ENCODE measurements at places on chromosomes 1 and 21.

DNA sequence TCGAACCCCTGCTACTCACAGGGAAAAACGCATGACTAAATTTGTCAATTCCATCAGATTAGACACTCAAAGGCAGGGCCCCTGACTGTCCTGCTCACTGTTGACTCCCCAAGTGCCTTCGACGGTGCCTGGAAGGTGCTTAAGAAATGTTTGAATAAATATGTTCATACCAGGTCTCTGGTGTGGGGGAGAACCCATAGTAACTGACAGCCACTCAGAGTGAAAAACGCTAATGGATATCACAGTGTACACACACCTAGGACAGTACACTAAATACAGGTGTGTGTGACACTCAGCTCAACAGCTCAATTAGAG, 39.7 kb upstream of the WASF2 start:
- no peak for DNase-seq

GRCh38 chr1:231628207-231628876, 1.8 kb downstream of the DISC1 start:
- DNase-seq = peak; percentile 45

DNA sequence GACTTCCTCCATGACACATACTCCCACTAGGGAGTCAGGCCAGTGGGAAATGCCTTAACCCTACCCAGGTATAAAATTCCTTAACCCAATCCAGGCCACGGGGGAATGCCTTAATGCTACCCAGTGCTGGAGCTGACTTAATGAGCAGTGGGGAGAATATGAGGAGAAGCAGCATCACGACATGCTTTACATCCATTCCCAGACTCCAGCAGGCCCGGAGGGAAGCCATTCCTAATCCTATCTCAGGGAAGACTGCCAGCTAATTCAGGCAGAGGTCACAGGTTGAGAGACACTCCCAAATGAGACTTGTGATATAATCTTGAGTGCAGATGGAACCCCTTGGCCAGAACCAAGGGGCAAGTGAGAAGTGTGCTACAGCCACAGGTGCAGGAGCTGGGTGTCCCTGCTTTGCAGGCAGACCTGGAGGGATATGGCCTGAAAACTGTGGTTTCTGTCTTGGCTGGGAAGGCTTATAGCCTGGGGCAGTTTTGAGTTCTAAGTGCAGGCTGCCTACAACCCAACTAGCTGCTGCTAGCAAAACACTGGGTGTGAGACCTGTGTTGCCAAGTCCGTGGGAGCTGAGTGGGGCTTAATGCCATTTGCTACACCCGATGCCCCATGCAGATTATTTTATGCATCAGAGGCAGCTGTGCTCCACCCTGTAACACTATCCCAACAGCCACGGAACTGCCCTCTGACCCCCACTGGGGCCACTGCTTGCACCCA, 45.1 kb upstream of the GUCA2A start:
- DNase-seq = no peak

GRCh38 chr21:24895885-24896734, 711.2 kb downstream of the MRPL39 start:
- DNase-seq = no peak

GRCh38 chr1:76841460-76841859, 25.8 kb upstream of the ST6GALNAC5 start:
- DNase-seq = no peak

DNA sequence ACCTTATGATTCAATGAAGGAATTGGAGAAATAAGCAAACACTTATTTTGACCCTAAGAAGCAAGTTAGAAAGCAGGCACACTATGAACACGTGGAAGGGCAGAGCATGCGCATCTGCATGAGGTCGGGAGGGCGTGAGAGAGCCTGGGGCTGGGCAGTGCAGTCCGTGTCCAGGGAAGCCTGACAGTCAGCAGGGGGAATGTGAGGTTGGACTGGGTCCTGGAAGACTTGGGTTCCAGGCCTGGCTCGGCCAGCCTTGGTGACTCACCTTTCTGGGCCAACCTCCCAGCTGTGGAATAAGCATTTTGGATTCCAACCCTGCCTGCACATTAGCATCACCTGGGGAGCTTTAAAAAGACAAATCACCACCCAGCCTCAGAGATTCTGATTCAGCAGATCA, 26.6 kb upstream of the LMX1A start:
- no peak for DNase-seq

GRCh38 chr1:9110669-9111356, 18.1 kb downstream of the GPR157 start:
- DNase-seq = peak; percentile 83

GRCh38 chr21:46096596-46097335, 1.1 kb upstream of the COL6A2 start:
- no peak for DNase-seq

GRCh38 chr1:96772972-96773371, 51.4 kb downstream of the PTBP2 start:
- DNase-seq = no peak

GRCh38 chr1:15337656-15338402, 71.9 kb upstream of the EFHD2 start:
- DNase-seq = no peak

DNA sequence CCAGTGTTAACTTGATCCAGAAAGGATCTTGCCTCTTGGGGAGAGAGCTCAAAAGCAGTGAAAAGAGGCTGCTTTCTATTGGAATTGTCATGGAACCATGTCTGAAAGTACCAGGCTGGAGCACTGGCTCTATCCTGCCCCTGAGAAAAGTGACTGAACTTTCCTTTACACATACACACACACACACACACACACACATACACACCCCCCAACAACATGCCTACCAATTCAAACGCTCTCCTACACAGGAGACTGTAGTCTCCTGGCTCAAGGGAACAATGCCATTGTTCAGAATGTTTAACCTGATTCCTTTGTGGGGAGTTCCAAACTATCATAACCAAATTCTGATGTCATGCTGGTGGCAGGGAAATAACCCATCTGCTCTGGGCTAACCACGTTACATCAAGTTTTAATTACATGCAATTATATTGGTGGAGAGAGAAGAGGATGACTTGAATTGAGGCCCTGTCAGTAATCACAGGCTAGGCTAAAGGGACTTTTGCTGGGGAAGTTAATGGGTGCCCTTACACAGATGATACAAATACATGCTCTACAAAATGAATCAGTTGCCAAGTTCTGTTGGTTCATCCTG, 52.3 kb upstream of the DUSP10 start:
- DNase-seq = no peak

DNA sequence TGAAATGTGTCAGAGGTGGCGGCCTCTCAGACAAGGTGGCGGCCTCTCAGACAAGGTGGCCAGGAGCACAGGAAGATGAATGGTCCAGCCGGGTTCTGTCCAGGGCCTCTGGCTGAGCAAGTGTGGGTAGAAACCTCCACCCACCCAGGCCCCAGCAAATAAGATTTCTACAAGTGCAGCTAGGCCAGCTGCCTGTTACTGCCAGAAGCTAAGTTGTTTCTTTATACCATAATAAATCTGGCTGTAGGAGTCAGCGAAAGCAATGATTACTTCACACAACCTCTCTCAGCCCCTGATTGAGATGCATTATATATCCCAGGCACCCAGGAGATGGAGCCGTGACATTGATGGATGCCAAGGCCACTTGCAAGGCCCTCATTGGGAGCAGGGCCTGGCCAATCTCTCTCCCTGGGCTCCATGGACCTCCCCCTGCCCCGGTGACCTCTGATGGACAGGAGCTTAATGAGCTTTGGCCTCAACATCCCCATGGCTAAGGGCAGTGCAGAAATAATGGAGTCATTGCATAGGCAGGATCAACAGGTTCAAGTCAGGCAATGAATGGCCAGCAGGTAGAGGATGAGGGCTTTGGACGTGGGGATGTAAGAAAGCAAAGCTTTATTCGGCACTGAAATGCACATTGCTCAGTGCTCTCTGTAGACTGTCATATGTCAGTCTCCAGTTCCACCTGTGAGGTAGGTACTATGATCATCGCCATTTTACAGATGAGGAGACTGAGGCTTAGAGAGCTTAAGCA, 92.9 kb downstream of the PTPRU start:
- no peak for DNase-seq

- no peak for DNase-seq
These were observed 37.4 kb downstream of the LAMC2 start for GRCh38 chr1:183223467-183223866.

DNA sequence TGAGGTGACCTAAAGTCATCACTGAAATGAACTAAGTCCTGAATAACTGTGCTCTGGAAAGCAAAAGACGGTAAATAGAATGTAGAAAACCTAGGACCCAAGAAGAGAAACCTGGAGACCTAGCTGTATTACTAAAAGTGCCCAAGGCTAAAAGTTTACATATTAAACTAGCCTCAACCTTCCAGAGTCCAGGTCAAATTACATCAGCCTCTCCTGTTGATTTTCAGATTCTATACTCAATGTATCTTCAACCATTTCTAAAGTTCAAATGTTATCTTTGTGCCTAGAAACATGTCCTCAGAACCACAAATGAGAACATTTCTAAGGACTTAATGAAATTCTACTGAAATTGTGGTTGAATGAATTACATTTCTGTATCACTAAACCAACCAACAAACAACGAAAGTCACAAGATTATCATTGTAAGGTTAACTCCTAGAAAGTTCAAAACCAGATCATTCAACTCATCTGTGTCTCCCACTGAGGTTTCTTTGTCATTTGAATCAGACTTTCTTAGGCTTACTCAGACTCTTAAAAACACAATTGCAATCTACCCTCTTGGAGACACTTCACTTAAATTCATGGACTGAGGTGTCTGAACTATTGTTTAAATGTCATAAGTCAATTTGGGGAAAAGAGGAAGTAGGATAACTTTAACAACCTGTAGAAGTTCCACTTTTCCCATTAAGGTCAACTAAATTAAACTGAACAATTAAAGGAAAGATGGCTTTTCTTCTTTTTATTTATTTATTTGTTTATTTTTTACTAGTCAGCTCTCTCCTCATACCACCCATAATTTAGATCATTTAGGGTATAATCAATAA, 207.7 kb downstream of the BARHL2 start:
- DNase-seq = no peak

DNA sequence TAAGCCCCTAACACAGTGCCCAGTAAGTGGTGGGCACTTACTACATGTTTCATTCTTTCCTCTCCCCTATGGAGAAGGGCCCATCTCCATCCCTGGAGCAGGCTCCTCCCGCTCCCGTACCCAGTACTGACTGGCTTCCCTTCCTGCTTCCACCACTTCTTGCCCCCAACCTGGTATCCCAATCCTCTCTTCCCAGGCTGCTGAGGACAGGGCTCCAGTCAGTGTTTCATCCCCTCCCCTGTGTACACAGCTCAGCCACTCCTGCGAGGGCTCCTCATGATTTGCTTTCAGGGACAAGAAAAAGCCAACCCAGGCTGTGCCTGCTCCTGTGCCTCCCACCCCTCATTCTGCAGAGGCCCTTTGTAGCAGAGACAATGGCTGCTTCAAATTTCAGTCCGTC, 20.8 kb upstream of the ETV3 start:
- no peak for DNase-seq

DNA sequence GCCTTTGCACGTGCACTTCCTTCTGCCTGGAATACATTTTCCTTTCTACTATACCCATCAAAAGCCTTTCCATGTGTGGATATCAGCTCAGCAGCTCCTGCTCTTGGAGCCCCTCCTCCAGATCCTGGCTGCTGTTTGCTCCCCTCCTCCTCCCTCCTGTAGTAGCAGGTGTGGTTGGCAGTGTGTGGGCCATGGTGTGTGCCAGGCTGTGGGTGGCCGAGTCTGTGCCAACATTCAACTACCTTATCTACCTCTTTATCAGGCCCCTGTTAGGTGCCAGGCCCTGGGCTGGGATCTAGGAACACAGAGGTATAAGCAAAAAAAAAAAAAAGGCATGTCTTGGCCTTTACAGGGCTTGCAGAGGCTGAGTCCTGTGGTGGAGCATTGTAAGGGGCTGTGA, 180.6 kb upstream of the JUN start:
- DNase-seq = no peak

GRCh38 chr1:54952950-54953718, 27.3 kb upstream of the TMEM61 start:
- DNase-seq = no peak

DNA sequence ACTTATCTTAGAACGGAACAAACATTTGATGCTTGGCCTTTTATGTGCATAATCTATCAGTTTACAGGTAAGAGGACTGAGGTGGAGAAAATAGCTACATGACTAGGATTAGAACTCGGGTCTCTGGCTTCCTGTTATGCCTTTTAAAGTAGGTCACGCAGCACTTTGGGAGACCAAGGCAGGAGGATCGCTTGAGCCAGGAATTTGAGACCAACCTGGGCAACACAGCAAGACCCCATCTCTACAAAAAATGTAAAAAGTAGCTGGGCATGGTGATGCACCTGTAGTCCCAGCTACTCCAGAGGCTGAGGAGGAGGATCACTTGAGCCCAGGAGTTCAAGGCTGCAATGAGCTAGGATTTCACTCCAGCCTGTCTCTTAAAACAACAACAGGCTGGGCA, 81.9 kb upstream of the AKT3 start:
- no peak for DNase-seq

DNA sequence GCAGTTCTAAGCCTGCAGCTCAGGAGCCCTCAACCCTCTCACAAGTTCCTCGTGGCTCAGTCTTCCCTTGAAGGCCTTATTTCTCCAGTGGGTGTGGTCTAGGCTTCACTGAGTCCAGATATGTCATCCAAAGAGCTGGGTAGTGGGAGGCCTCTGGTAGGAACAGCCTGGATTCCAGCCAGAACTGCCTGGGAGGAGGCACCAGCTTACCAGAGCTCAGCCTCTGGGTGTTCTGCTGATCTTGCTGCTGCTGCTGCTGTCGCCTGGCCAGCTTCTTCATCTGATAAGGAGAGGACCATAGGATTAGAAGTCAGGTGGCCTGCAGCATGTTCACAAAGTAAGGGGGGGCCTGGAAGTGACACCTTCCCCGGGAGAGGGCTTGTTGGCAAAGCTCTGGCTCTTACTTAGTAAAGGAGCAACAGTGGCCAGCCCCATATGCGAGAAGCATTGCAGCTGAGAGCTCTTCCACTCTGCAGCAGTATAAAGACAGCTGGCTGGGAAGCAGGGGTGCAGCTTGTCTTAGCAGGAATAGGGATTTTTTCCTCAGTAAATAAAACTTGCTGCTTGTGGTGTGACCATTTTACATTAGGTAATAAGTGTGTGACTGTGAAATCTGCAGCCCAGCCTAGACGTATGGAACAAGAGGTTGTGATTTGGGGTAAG, 148.5 kb downstream of the LMX1A start:
- DNase-seq = no peak

DNA sequence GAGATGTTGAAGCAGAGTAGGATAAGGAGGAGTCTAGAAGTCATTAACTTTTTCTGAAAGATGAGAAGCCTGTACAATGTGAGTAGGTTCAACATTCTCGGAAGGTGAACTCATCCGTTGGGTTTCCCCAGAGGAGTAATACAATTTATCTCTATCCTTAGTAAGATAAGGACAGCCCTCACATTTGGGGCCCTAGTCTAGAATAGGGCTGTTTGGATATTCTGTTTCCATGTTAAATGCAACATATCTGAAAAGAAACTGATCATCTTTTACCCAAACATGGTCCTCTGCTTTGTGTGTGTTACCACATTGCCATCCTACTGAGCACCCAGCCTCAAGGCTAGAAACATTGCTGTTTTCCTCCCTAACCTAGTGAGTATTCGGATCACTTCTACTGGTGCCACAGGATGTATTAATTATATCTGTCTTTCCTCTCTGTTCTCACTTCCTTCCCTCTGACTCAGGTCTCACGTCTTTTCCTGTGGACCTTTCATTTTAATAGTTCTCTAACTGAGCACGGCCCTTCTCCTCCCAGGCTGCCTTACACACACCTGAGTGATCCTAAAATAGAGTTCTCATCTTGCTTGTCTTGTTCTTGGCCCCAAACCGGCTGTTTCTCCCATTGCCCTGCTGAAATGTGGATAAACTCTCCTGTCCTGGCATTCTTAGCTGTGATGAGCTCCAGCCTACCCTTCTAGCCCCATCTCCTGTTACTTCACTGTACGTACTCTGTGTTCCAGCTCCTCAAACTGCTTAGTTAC, 91.7 kb downstream of the CDC14A start:
- DNase-seq = no peak

GRCh38 chr1:208479435-208479834, 235.3 kb upstream of the PLXNA2 start:
- DNase-seq = no peak

Data from activated CD4-positive, alpha-beta T cell treated with anti-CD3 and anti-CD28 coated beads, Interleukin-2, amount 50 U/mL, for 4 hours (primary cell).